ENCODE measurements at places on chromosomes 1 and 21.

DNA sequence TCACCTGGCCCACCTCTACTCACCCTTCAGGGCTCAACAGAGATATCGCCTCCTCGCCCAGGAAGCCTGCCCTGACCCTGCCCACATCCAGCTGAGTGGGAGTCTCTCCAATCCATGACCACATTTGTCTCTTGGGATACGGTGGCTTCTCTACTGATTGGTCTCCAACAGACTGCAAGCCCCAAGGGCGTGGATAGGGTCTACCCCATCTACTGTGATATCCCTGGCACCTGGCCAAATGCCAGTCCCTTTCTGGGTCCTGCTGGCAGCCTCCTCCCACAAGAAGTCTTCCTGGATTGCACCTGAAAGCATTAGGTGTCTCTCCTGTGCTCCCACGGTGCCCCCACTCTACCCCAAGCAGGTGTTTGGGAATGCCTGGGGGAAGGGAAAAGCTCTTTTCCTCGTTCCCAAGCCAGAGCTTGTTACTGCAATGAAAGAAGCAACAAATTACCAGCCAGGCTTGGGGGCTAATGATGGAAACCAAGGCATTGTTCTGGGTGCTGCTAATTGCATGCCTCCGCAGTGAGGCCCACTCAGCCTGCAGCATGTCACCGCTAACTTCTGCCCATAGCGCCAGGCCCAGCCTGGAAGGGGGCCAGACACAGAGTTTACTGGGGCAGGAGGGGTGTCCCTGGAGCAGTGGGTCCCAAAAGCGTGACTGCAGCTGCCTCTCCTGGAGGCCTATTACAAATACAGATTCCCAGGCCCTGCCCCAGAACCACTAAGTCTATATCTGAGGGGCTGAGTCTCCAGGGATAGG, 90.7 kb upstream of the IFFO2 start:
- no peak for DNase-seq

- DNase-seq, result no peak
Observed at GRCh38 chr21:14241297-14241696, 25.3 kb downstream of the RBM11 start.

DNA sequence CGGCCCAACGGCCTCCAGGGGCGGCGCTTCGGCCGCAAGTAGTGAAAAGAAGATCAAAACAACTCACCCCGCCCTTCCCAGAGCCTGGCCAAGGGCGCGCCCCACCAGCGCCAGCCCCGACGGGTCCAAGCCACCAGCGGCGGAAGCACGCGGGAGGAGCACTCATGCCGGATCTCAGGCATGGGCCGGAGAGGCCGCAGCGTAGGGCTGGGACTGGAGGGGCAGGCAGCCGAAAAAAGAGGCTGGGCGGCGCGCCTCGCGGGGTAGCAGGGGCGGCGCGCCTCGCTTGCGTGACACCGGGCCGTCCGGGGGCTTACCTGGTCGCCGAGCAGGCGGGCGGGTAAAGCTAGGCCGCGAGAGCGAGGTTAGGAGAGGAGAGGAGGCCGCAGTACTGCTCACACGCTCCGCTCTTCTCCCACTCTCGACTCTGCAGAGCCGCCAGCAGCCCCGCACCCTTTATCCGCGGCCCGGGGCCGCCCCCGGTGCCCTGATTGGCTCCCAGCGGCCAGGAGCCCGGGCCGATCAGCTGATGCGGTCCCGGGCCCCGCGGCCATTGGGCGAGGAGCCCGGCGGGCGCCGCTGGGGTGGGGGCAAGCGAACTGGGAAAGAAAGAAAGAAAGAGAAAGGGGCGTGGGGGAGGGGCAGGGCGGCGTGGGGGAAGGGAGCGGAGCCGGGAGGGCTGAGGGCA, at the start of gene GLUL:
GLUL (minus strand) TSS at position 429 of the 688 bp plus-strand sequence. CDS start 3,053 bp downstream, outside the sequence.
- DNase-seq, result peak; percentile 98

- DNase-seq, result no peak
Observed at GRCh38 chr1:154256686-154257085, 15.7 kb upstream of the HAX1 start.

- DNase-seq, result no peak
Observed at GRCh38 chr1:163367721-163368120, 46.0 kb downstream of the NUF2 start.

- peak; percentile 92 for DNase-seq
Observed at GRCh38 chr1:161725908-161726472, 4.6 kb downstream of the FCRLB start.

DNA sequence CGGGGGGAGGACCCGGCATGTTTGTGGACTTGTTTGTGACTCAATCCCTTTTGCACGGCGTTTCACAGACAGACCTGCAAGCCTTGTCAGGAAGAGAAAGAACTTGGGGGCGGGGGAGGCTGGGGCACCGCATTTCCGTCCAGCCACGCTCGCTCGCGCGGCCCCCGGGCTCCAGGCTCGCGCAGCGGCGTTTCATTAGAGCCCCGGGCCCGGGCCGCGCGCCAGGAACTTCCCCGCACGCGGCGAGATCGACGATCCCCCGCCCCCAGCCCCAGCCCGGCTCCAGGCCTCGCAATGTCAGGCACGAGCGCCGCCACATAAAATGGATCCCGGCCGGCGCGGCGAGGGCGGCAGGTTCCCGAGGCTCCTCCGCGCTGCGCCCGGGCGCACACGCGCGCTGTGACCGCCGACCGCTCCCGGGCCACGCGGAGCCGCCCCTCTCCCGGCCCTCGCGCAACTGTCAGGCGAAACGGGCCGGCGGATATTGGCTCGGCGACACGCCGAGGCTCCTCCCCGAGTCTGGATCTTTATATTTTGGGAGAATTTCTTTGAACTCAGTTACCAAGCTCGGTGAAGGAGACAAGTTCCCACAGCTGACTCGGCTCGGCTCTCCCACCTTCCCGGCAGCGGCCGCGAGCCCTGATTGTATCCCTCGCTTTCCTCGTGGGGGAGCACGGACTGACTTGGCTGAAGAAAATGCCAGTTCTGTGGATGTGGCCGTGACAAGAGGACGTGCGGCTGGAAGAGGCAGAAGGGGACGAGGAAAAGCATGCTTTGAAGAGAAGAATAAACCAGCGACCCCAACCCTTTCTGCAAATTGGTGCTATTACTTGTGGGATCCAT, at the start of gene KIF26B:
KIF26B (plus strand) TSS at position 557 of the 843 bp plus-strand sequence. CDS start 440 bp downstream, outside the sequence.
- DNase-seq, result peak; percentile 80

GRCh38 chr1:9724706-9725476, 73.4 kb downstream of the PIK3CD start:
- DNase-seq, result no peak

DNA sequence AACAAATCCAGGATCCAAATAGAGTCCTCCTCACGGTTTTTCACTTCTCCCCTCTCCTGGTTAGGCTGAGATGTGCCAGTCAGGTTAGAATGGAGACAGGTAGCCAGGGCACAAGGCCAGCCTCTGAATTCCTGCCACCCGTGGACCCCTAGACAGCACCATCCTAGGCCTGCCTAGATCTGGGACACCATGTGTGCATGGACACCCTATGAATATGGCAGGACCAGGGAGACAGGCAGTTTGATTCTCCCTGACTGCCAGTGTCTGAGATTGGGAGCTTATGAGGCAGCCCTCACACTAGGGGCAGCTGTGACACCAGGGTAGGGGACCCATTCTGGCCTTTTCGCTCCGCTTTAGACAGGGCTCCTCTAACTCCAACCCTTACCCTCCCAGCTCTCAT, 7.5 kb downstream of the AVPR1B start:
- no peak for DNase-seq

- DNase-seq, result no peak
Observed at GRCh38 chr1:15954316-15954715, 21.6 kb downstream of the ZBTB17 start.

- no peak for DNase-seq
Observed at GRCh38 chr1:47532921-47533792, 95.3 kb downstream of the FOXD2 start.

DNA sequence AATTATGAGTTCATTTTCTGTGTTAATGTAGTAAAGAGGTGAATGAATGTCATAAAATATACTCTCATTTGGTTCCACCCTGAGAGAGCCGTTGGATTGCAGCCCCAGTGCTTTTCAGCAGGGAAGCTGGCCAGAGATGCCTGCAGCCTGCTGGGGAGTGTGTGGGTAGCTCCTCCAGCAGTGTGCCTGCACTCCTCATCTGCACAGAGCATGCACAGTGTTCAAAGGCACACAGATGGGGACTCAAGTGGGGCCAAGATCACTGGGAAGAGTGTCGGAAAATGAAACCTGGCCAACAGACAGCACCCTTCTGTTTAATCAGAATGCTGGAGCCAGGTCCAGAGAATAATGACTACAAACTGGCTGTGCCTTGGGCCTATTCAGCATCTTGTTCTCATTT, 206.8 kb downstream of the ST6GALNAC3 start:
- DNase-seq, result no peak

- no peak for DNase-seq
Observed at GRCh38 chr1:29635501-29636263, 399.4 kb downstream of the PTPRU start.

DNA sequence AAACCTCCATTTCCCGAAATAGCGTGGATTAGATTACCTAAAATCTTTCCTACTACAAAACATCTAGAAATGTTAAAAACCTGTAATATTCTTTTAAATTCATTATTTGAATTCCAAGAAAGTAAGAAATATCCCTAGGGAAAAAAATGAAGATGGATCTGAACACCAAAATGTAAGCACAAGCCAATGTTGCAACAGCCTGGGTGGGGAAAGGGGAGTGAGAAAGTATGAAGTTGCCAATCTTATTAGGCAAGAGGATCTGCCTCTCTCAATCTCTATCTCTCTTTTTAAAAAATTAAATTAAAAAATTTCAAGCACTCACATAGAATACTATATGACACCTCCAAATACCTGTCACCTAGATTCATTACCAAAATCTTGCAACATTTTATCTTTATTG, 74.9 kb upstream of the IRF2BP2 start:
- no peak for DNase-seq

- no peak for DNase-seq
Observed at GRCh38 chr1:170674239-170674638, 10.3 kb downstream of the PRRX1 start.

DNA sequence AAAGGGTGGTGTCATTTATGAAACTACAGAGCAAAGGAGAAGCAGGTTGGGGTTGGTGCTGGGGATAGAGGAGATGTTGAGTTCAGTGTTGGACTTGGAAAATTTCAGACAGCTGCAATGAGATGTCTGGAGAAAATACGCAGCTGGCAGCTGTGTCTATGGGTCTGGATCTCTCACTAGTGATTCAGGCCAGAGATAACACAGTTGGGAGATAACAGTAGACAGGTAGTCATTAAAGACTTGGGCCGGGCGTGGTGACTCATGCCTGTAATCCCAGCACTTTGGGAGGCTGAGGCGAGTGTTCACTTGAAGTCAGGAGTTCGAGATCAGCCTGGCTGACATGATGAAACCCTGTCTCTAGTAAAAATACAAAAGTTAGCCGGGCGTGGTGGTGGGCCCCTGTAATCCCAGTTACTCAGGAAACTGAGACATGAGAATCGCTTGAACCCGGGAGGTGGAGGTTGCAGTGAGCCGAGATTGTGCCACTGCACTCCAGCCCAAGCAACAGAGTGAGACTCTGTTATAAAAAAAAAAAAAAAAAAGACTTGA, 2.5 kb upstream of the TFAP2E start:
- no peak for DNase-seq

DNA sequence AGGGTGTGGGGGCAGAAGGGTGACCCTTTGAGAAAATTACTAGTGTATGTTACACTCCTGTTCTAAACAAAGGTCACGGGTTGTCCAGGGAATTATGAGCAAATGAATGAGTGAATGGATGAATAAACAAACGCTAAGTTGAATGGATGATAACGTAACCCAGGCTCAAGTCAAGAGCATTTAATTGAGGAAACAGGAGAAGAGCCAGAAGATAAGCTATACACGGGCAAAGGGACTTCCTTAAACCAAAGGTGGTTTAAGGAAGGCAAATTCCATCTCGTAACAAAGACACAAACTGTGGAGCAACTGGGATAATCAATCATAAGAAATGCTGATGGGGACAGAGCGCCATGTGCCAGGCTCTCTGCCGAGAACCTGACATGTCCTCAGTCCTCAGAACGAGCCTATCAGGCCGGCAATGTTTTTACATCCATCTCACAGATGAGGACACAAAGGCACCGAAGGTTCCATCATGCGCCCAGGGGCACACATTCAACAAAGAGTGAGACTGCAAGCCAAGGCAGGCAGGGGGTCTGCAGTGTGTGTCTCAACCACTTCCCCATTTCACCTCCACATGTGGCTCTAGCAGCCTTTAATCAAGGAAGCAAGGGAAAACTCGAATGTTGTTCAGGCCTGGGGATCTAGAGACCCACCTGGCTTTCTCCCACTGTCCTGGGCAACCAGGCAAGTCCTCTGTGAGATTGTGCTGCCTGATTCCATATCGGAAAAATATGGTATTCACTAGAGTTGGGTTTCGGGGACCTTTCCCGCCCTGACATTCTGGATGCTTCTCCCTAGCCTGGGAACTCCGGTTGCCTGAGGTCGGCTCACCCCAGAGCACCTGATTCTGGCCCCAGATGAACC, 126.8 kb upstream of the EDN2 start:
- no peak for DNase-seq

GRCh38 chr1:230066031-230066430, 1.0 kb upstream of the GALNT2 start:
- DNase-seq, result no peak

- DNase-seq, result no peak
Observed at GRCh38 chr1:13757693-13758092, 57.7 kb downstream of the PRDM2 start.

- no peak for DNase-seq
Observed at GRCh38 chr1:56788102-56788501, 31.1 kb downstream of the FYB2 start.

- DNase-seq, result no peak
Observed at GRCh38 chr1:9037476-9038337, 11.5 kb upstream of the SLC2A7 start.

GRCh38 chr21:21034036-21034435, 35.8 kb downstream of the NCAM2 start:
- no peak for DNase-seq

- DNase-seq, result no peak
Observed at GRCh38 chr1:150018165-150018564, 7.6 kb upstream of the OTUD7B start.

DNA sequence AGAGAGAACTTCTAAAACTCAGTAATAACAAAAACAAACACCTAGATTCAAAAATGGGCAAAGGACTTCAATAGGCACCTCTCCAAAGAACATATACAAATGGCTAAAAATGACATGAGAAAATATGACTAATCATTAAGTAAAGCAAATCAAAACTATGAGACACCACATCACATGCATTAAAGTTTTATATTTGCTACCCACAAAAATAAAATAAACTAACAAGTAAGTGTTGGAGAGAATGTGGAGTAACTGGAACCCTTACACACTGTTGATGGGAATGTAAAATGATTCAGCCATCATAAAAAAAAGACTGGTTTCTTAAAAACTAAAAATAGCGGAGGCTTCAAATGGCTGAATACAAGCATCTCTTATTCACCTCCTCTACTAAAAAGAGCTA, 262.1 kb upstream of the PKN2 start:
- no peak for DNase-seq

GRCh38 chr1:232911027-232911599, 39.3 kb upstream of the NTPCR start:
- peak; percentile 43 for DNase-seq

DNA sequence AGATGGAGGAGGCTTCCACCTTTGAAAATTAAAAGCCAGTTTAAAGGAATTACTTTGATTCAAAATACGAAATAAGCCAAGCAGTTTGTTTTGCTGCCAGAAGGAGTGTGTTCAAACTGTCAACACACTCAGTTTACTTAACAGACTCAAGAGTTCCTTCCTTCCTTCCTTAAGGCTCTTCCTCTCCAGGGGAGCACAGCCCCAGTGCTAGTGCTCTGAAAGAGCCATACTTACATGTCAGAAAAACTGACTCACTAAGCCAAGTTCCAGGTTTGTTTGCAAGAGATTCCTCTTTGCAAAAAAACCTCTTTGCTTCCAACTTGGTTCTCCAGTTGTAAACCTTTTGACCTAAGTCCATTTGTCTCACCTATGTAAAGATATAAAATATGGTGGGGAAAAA, 14.3 kb downstream of the SETD4 start:
- DNase-seq, result no peak

- DNase-seq, result no peak
Observed at GRCh38 chr1:118947003-118947765, 41.0 kb downstream of the TBX15 start.

All from NCI-H526 (cell line).